ENCODE measurements at places on chromosomes 4 and X.

GRCh38 chr4:24130637-24131036, 240.8 kb upstream of the PPARGC1A start:
- no peak for DNase-seq

- DNase-seq, result no peak
These were observed 841.7 kb upstream of the POU3F4 start for GRCh38 chrX:82666355-82666754.

DNA sequence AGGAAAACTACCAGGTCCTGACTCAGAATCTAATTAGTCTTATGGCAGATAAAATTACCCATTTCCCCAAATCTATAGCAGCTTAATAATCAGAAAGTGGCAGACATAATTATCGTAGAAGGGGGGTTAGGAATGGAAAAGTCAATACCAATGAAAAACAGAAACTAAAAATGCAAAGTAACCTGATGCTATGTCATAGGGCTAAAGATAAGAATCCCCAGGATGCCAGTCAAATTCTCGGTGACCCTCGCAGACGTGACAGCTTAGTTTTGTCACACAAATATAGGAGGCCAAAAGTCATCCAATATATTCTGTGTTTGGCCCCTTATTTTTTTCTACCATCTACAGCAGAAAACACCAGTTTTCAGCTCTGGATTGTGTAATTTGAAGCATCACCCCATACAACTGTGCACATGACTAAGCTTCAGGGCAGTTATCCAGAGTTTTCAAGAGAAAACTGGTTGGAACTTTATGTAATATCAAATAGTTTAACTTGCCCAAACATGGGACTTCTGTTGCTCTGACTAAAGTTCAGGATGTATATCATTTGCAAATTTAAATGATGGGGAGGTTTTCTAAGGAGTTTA, 30.9 kb downstream of the RASSF6 start:
- DNase-seq, result no peak

DNA sequence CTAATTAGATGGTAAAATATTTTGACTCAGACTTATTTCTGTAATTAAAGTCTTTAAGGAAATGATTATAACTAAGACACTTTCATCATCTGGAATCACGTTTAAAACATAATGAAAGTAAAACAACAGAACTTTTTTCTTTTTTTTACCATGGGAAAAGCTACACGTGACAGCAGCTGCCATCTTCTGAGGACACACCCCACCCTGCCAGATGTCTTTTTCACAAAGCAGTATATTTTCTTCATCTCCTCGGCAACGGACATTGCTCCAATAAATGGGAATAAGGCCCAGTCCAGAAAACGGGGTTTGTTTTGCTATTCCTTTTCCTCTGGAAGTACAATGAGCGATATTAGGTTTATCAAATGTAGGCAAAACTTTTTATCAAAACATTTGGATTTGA, 17.5 kb downstream of the PRSS12 start:
- DNase-seq, result no peak

DNA sequence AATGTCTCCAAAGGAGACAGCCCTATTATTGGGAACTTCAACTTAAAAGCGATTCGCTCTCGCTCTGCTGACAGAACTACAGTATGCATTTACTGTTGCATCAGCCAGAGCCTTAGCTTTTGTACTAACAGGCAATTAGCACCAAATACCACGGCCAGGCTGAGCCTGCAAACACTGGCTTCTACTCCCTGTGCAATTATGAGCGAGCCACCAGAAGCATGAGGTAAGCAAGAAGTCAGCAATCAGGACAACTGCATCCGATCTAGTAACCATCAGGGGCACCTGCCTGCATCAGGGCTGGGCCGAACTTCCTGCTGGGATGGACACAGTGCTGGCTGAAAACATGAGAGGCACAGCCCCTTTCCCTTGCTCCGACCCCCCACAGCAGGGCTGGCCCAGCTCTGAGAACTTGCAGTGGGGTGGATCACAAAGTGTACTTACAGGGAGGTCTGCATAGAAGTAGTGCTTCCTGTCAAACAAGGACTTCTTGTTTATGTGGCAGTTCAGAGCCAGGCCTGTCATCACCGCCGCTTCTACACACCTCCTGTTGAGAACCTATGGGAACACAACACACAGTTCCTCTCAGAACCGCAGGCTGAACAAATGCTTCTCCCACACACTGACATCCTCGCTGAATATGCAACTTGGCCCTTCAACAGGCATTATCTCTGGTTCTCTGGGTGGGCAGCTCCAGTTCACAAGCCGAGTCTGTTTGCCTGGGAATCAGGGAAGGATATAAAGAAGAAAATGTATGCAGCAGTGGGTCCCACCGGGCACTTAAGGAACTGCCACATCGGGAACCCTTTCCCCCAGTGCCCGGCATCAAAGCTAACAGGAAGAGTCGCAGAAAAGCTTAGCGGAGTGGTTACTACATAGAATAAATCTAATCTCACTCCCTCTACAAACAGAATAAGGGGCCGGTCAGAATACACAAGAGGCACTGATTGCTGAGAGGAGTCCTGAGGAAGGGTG, 41.5 kb downstream of the GATB start:
- DNase-seq, result no peak

DNA sequence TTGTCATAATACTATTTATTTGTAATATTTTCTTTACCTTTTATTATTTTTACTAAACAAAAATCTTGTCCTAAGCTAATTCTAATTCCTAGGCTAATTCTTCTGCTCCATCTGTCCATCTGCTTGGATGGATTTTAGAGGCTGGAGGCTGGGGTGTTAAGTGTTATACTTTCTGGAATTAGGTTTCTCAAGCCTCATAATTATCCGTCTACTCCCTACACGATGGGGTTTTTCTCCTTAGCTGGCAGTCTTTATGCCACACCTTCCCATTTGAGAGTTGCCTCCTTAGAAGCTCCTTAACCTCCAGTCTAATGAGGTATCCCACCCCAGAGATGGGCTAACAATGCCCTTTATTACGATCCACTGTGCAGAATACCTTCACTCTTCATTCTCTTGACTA, 37.6 kb upstream of the LGI2 start:
- DNase-seq, result no peak

DNA sequence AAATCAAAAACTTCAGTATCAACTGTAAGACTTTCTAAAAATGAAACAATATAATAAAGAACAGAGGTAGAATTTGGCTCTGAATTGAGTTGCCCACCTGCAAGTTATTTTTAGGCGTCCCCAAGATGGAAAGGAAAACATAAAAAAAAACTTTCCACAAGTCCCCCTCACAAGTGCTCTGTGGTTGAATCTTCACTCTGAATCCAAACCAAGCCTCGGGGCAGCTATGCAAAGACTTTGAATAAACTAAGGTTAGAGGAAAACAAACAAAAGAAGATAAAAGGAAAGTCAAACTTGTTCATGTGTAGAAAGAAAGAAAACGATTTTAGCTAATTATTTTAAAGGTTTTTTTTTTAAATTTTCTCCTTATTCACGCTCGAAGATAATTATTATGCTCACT, 372.4 kb upstream of the SLIT2 start:
- no peak for DNase-seq

All from stimulated activated CD8-positive, alpha-beta memory T cell treated with anti-CD3 and anti-CD28 coated beads, Interleukin-7, amount 100 ng/mL, for 24 hours (primary cell).